ENCODE measurements at places on chromosomes 5 and 9.

GRCh38 chr5:16776611-16777251 is 159.4 kb downstream of the MYO10 start:
- peak; percentile 23 for DNase-seq

DNA sequence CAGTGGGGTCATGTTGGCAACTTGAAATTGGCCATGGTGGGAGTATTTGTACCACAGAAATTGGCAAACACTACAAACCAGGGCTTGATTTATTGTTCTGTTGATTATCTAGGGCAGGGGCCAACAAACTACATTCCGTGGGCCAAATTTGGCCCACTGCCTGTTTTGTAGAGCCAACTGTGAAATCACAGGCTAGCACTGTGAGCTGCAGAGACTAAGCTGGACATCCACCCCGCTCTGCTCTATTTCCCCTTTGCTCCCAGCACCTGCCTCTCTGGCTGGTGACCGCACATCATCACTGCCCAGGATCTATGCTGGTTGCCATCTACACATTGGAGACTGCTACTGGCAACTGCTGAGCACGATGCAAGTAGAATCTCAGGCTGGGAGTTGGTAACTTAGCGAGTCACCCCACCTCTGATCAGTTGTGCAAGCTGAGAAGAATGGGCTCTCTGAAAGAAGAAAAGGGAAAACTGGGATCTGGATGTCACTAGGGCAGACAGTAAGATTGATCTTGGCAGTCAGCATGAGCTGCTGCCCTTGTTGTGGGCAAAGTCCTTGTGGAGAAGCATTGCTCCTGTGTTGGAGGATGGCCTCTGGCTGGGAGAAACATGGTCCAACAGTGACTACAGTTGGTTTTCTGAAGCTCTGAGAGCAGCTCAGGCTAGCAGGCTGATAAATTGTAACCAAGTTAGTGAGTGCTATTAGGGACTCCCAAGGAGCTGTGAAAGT is 144.7 kb upstream of the RAD23B start:
- DNase-seq, result no peak

GRCh38 chr5:151363673-151364072 is 16.3 kb upstream of the SLC36A2 start:
- DNase-seq, result no peak

- DNase-seq, result peak; percentile 55
Observed at GRCh38 chr5:121949885-121950284, 11.9 kb upstream of the SRFBP1 start.

- DNase-seq, result no peak
Observed at GRCh38 chr5:16901021-16901644, 35.0 kb downstream of the MYO10 start.

GRCh38 chr5:108858959-108859358 is 111.3 kb downstream of the FER start:
- DNase-seq, result peak; percentile 20

- DNase-seq, result peak; percentile 9
Observed at GRCh38 chr5:65446682-65447081, 35.0 kb downstream of the ADAMTS6 start.

GRCh38 chr5:60494635-60495034 is 205.3 kb downstream of the DEPDC1B start:
- DNase-seq, result no peak

DNA sequence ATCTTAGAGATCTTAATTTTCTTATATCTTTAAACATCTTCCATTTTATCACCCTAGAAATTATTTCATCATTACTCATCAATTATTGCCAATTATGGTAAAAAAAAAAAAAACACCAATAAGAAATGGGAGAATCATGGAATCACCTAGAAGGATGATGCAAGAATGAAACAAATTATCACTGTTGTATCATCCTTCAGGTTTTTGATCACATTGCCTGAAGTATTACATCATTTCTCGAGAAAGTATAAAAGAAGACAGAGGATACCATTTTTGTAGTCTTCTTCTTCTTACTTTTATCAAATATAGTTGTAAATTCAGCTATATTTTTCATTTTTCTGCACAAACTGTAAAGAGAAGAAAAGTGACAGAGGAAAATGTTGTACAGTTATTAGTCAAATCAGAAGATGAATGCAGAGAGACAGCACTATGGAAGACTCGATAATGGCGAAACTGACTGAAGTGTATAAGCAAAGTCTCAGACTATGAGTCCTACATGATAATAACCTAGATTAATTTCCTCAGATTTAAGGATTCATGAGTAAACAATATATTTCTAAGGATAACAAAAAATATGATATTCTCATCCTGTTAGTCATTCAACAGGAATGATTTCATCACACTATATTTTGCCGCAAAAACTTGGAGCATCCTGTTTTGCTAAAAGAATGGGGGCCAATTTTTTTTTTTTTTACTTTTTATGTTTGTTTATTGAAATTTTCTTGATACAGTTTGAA is 5.9 kb upstream of the STC2 start:
- DNase-seq, result peak; percentile 73

- DNase-seq, result no peak
Observed at GRCh38 chr5:162684145-162684544, 616.6 kb downstream of the GABRG2 start.

GRCh38 chr5:14410068-14410393 is 171.6 kb upstream of the OTULINL start:
- no peak for DNase-seq

GRCh38 chr5:177526191-177526590 is 9.4 kb upstream of the DDX41 start:
- DNase-seq, result no peak

DNA sequence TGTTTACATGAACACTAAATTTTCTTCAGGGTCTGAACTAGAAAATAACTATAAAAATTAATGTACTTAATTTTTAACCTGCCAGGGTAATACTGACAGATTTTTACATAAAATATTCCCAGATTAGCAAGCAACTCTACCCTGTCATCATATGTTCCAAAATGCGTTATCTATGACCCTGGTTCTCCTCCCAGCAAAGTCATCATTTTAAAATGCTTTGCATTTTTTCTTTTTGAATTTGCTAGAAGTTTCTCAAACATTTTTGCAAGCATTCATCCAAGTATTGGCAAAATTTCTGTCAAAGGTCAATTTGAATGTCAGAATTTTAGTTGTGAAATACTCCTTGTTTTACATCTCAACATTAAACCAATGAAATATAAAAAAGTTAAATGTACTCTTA is 144.5 kb upstream of the FTMT start:
- DNase-seq, result no peak

GRCh38 chr9:84136119-84136868 is 155.7 kb downstream of the RMI1 start:
- peak; percentile 29 for DNase-seq

GRCh38 chr9:104743376-104743985 is 4.0 kb upstream of the NIPSNAP3A start:
- peak; percentile 61 for DNase-seq

DNA sequence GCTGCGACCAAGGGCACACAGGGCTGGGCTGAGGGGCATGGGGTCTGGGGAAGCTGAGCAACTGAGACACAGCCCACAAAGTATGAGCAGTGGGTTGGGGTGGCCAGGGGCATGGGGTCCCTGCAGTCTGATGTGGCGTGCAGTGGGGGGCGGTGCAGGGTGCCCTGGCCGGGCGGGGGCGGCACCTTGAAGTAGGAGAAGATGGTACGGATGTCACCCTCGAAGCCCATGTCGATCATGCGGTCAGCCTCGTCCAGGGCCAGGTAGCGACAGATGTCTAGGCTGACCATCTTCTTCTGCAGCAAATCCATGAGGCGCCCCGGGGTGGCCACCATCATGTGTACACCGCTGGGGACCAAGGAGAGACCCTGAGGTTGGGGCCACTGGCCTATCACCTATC is 3.3 kb downstream of the DDX41 start:
- no peak for DNase-seq

- no peak for DNase-seq
Observed at GRCh38 chr5:168934169-168934568, 355.0 kb upstream of the PANK3 start.

DNA sequence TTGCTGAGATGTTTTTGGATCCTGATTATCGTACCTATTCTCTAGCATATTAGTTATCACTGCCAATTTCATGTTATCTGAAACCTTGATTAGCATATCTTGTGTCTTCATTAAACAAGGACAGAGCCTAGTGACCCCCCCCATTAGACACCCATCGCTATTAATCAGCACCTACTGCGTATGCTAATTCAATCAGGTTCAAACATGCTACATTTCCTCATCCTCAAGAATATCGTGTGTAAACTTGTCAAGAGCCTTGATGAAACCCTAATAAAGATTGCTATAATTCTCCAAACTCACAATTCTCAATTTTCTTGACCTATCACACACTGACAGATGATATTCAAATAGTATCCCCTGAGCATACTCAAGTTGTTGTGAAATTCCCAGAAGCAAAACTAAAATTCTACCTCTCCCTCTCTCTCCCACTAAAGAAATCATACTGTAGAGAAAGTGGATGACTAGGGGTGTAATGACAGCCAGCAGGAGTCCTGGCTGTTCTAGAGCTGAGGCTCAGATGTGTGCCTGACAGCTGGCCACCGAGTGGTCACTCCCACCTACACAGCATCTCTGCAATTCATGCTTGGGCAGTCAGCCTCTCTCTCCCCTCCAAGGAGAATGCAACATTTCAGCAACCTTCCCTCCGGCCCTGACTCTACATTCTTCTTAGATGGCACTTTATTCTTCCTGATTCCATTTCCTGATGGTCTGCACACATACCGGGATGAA is 9.2 kb upstream of the ZNF354A start:
- DNase-seq, result no peak

DNA sequence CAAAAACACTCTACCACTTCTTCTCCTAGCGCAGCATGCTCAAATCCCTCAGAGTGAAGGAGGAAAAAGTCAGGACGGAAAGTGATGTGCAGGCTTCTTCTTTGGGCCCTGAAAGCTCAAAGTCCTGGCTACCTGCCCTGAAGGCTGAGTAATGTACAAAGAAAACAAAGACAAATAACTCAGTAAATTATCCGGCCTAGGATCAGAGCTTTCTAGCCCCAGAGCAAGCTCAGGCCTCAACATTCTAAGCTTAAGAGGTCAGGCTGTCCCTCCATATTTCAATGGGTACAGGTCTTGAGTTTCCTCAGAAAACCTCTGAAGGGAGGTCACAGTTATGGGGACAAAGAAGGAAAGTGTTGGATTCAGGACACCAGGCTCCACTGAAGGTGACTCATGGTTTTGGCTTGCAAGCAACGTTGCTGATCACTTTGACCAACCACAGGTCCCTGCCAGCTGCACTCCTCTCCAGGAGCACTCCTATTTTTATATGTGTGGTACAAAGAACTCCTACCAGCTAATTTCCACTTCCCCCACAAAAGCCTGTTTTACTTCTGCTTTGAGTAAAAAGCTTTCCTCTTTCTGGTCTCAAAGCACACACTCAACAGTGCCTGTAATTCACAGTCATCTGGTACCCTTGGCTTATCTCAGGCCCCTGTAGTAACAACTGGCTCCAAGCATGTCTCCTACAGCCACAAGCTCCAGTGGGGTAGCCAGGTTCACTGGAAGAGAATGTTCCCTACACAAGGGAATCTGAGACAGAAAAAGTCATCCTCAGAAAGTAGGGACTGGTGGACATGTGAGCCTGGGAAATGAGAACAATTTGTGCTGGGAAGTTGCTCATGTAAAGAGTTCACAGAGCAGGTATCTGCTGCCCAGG is 115.7 kb downstream of the UGCG start:
- peak; percentile 85 for DNase-seq

DNA sequence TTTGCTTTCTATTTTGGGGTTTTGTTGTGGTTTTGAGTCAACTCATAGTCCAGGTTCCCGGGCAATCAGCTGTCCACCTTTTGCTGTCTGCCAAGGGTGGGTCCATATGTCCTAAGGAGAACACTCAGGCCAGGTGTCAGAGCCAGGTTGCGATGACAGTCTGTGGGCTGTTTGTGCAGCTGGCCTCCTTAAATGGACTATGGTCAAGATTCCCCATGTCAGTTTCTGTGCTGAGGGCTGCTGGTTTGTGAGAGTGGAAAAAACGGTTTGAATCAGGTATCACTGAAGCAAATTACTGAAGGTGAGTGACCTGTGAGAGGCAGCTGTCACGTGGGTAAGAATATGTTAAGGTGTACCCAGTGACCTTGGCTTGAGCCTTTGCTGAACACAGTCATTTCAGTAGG is 33.0 kb downstream of the SNX30 start:
- DNase-seq, result no peak

GRCh38 chr5:111635916-111636570 is 121.0 kb downstream of the NREP start:
- DNase-seq, result peak; percentile 36

DNA sequence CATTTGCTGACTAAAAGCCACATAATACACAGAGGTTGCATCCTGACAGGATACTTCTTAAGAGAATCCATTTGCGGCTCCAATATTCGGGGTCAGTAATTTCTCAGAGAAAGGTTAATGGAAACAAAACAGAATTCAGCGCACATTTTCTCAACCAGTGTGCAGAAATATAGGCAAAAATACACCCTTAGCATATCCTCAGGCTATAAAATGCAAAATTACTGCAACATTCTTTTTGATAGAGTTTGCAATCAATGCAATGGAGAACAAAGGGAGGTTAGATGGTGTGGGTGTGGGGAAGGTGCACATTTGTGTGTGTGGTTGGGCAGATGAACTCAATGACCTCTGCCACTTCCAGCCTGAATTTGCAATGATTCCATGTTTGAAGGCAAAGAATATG is 35.4 kb upstream of the ACO1 start:
- no peak for DNase-seq

DNA sequence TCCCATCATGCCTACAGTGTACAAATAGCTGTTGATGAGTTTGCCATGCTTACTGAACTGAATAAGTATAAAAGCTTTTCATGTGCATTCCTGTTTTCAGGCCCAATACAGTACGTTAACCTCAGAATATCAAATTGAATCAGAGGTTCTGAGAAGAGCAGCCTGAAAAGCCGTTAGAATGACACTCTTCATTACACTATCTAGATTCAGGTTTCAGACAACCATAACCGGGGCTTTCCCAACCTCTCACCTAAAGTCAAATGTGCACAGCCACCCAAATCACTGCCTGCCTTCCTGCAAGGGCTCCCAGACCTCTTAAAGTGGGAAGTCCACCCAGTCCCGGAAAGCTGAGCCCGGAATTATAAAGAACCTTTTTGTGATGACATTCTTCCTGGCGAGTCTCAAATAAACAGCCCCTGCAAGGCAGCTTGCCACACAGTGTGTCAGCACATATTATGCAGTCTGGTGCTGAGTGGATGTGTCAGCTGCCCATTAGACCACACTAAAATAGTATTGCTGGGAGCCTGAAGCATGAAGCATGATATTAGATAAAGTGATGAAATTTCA is 245.8 kb downstream of the TLE4 start:
- no peak for DNase-seq

DNA sequence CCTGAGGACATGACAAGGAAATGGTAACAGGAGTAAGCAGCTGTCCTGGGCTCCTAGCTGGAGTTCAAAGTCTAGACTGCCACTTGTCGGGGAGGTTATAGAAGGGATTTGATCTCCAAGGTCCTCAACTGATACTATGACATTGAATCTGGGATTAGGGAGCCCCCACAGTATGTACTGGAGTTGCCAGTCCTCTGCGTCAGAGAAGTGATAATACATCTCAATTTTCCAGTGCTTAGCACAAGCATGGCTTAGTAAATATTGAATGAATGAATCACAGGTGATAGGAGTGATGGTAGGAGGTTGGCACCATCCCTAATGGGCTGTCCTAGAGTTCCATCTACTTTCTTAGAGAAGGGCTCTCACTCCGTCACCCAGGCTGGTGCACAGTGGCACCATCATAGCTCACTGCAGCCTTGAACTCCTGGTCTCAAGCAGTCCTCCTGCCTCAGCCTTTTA is 6.2 kb upstream of the TPM2 start:
- no peak for DNase-seq

Measured in GM03348 (cell line).